ENCODE measurements at places on chromosomes 5 and 9. TPM values are rescaled to one million over a fixed set of nuclear protein-coding genes. Genes with fewer than 3 reads are reported as not detected.

PCDHB15 gene
- total RNA-seq = 4.0 TPM

GRCh38 chr5:141494761-141495452 is 6.0 kb downstream of the PCDHGC5 start:
- no peak for DNase-seq

DNA sequence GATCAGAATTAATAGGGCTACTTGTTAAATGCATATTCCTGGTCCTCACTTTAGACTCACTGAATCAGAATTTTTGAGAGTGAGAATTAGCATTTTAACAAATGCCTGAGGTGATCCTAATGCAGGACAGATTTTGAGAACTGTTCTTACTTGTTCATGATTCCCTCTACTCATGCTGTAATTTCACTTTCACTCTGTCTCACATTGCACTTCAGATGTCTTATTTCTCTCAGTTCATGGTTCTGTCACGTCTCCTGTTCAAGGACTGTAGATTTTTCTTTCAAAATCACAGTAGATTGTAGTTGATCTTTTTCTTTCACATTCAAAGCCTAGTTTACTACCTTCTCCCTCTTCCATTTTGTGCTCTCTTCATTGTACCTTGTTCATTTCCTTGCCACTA is 54.3 kb downstream of the ADGRV1 start:
- no peak for DNase-seq

GRCh38 chr9:103798620-103799019 is 295.5 kb upstream of the SMC2 start:
- no peak for DNase-seq

GRCh38 chr9:122580360-122580759 is 2.8 kb downstream of the OR1L8 start:
- DNase-seq = no peak

LCN15 gene
- 0.64 TPM for total RNA-seq

SLC1A3 gene
- total RNA-seq = 49.5 TPM

DNA sequence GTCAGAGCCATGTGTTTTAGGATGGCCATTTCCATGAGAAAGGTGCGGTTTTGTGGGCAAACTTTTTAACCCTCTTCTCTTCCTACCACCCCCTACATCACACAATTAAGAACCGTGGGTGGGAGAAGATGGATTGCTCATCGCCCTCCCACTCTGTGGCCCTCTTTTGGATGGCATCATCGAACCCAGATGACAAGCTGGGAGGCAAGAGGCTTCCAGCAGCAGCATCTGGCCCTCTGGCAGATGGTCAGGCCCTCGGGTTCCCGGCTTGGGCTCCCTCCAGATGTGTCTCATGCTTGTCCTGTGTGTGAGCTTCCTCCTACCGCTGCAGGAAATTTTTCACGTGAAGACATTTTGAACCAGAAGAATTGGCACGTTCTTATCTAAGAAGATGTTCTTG is 199.9 kb downstream of the EBF1 start:
- DNase-seq = peak; percentile 13

- no peak for DNase-seq
These were observed 135.1 kb upstream of the PHYKPL start for GRCh38 chr5:178367736-178368120.

PLAC8L1 gene
- not detected for total RNA-seq

DNA sequence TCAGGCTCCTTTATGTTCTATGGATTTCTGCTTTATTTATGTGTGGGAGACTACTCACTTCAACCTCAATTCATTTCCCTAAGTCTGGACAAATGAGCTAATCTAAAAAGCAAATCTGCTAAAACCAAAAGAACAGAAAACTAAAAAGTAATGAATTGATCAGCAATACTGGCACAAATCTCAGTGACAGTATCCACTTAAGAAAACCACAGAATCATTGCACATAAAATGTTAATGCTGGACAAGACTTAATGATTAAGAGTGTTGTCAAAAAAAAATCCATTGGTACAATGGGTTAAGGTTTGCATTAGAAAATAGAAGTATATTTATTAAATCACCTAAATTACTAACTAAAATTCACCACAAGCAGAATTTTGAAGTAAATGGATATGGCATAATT is 147.6 kb downstream of the EDIL3 start:
- no peak for DNase-seq

DNA sequence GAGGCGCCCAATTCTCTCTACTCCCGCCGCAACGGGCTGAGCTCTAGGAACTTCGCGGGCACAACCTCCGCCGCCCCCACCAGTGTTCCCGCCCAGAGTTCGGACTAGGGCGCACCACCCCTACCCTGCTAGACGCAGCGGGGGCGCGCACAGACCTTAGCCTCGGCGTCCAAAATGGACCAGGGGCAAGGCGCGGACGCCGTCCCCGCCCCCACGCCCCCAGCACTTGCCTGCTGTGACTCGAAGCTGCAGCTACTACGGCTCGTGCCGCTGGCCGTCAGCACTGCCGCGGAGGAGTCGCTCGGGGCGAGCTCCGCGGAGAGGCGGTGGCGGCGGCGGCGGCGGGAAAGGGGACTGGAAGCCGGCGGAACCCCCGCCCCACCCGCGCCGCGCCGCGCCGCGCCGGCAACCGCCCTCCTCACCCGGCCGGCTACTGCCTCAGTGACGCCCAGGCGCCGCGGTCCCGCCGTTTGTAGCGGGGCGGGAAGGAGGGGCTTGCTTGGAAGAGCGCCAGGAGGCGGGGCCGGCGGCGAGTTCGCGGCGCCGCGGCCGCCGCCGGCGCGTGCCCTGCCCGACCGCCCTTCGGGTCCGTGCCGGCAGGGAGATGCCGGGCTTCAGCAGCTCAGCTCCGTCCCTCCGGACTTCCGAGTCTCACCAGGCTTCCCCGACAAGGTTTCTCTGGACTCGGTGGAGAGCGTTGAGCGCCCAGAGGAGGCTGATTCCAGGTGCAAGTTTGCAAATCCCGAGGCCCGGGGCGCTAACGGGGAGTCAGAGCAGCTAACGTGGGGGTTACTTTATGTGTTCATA is 4.5 kb downstream of the ELAVL2 start:
- DNase-seq = no peak

DNA sequence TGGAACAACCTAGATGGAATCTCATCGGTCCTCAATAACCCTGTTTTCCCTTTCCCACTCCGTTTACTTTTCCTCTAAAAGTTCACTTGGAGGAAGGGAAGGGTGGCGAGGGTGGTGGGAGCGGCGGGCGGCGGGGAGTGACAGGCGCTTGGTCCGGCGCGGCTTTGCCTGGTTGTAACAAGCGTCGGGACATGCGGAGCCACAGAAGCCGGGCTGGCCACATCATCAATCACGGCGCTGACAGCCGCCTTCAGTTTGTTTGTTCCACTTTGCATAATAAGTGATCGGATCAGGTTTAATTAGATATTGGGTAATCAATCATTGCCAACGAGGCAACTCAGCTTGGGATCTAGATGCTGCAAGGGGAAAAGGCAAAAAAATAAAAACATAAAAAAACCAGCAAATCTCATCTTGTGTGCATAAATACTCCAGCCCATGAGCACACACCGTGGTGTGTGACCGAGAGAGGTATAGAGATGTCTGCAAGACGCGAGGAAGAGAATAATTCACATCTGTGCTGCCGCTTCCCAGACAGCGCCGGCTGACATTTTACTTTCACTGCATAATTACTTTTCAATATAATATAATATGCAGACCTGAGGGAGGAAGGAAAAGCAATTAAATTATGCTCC is 396.2 kb upstream of the IRX4 start:
- DNase-seq = no peak

Data from heart left ventricle (tissue), 16 donors.